ENCODE measurements at places on chromosomes 11 and 22.
A peak's percentile ranks its signal among the peaks of the same experiment; 100 is the strongest.

DNA sequence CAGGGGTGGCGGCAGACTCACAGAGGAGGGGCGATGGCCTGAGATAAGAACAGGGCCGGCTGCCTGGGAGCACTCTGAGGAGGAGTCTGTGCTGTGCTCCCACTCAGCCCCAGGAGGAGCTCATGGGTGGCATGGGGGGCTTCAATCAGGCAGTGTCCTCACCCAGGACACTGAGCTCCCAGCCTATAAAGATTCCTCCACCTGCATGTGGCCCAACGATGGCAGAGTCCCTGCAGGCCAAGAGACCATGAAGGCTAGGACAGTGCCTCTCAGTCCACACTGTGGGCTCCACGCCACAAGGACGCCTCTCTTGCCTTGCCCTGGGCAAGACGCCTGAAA lies 1.9 kb downstream of the CST6 start:
- DNase-seq: no peak

DNA sequence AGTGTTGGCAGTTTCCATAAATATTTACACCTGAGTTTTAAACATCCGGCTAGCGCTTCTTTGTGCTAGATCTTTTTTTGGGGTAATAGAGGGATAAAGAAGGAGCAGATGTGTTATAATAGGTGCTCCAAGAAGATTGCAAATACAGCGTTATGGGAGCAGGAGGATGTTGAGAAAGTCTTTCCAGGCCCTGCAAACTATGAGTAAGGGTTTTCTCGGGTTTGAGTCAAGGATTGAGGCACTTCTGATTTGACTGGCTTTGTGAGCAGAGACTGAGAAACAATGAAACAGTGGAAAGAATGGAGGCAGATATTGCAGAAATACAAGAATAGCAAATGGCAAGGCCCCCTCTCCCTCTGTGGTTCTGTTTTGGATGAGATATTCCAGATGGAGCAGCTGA lies 155.0 kb upstream of the TIMP3 start:
- DNase-seq: no peak

DNA sequence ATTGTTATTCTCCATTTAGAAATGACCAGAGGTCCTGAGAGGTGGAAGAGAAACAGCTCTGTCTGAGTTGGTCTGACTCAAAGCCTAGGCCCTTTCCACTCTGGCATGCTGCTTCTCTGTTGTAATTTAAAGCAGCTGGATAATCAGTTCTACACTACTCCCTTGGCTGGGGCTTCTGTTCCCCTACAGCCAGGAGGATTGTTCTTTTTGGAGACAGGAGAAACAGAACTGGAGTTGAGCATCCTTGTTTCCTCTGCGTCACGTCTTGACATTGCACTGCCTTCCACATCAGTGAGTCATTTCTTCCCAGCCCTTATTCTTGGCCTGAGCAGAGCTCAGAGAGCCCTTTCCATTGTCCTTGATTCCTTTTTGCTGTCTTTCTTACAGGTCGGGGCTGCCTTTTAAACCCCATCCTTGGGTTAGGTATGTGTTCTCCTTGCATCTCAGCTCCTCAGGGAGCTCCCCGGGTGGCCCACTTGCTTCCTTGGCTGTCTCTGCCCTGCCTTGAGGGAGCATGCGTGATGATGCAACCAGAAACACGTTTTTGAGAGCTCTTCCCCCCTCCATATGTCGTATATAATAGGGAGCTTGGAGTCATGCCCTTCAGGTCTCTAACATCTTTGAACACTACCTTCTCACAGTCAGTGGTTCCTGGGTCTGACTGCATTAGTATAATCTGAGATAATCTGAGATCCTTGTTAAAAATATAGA lies 35.7 kb downstream of the CYB5R2 start:
- DNase-seq: peak; percentile 71

DNA sequence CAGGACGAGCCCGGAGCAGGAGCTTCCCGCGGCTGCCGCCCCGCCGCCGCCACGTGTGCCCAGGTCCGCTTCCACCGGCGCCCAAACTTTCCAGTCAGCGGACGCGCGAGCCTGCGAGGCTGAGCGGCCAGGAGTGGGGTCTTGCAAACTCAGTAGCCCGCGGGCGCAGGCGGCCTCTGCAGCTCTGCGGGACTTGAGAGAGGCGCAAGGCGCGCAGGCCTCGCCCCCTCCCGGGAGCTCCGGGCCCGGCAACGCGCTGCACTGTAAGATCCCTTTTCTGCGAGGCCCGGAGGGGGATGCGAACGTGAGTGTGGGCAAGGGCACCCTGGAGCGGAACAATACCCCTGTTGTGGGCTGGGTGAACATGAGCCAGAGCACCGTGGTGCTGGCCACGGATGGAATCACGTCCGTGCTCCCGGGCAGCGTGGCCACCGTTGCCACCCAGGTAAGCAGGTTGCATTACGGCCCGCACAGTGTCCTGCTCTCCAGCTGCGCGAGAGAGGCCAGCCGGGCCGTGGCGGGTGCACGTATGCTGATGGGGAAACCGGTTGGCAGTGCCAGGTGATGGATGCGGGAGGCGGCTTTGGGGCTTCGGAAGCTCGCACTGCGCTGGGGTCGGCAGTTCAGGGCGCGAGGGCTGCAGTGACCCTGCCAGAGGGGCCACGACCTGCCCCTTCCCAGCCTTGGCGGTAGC lies 2.0 kb downstream of the SLC6A5 start:
- DNase-seq: no peak

DNA sequence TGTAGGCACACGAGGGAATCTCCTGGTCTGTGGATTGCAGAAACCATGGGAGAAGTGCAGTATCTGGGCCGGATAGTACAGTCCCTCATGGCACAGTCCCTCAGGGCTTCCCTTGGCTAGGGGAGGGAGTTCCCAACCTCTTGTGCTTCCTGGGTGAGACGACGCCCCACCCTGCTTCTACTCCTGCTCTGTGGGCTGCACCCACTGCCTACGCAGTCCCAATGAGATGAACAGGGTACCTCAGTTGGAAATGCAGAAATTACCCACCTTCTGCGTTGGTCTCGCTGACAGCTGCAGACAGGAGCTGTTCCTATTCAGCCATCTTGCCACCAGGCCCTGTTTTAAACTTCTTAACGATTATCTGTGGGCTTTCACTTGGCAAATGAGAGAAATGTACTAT lies 157.2 kb upstream of the CARD18 start:
- no peak for DNase-seq

DNA sequence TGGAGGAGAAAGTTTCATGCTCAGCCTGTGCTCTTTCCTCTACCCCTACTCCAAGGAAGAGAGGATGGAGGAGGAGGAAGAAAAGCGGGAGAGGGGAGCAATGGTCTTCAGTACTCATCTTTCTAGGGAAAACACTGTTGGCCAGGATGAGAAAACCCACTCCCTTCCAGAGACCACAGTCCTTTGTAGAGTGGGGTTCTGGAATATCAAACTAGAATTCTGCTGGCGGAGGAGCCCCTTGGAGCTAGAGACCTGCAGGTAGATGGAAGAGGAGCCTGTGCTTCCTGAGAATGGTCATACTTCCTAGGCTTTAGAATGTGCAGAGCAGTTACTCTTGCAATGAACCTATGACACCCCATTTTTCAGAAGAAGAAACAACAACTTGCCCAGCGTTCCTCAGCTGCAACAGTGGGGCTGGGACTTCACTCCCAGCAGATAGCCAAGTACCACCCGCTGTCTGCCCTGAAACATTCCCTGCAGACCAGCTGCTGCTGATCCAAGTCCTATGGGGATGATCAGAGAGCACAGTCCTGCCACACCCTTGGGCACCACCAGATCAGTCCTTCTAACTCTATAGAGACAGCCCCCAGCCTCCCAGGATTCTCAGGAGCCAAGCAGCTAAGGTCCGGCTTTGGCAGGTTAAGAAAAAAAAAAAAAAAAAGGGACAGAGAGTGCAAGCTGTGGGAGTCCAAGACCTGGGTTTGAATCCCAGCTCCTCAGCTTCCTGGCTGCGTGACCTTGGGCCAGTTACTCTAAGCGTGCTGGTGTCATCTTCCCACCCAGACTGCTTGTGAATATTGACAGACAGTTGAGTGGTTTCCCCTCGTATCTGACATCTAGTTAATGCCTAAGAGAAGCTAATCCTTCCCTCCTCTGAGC lies 664 bp downstream of the PTGDR2 start:
- DNase-seq: no peak

DNA sequence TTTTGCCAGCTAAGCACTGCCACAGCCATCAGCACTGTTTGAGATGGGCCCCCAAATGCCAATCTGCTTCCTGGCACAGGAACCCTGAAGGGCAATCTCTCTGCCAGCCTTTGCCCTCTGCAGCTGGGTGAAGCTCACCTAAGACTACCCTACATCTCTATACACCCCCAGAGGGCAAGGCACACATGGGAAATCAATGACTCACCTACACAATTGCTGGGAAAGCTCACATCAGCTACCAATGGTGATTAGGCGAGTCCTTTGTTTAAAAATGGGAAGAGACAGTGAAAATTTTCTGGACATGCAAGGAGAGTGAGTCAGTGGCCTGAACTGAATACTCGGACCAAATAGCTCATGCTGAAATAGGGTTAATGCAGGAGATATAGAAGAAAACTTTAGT lies 12.6 kb upstream of the PRDM11 start:
- DNase-seq: no peak

DNA sequence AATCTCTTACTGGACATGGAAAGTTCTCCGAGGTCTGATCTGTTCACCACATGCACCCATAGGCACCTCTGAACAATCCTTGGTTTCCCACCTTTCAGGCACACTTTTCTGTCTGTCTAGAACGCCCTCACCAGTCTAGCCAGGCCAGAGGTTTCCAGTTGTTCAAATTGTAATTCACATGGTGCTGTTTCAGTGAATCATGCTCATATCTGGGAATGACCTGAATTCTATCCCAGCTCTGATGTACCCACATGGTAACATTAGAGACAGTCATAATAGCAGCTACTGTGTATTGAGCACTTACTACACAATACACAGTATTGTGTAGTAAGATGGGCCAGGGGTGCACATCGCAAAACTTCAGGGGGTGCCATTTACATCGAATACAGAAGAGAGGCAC lies 138.2 kb downstream of the COMMD9 start:
- DNase-seq: no peak

DNA sequence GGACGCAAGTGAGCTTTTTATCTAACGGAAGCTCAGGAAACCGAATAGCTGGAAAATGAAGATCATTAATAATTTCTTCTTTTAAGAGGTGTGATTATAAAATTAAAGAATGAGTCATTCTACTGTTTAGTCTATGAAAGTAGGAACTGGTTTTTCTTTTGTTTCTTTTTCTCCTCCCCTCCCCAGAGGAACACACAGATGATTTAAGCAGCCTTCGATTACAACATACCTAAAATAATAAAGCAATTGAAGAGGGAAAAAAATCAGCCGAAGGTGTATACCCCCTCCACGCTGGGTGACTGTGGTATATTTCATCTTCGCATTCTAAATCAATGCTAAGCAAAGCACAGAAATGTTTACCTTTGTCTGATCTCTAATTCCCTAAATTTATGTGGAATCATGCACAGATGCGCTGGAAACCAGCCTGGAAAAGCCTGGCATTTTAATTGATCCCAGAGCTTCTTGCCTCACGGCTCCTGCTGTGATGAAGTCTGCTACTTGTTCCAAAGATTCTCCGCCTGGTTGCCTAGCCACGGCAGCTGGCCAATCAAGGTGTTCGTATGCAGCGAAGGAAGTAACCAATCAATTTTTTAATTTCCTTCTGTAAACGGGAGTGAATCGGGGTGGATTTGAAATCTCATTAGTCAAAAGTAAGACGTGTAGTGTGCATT lies 133.9 kb downstream of the FANCF start:
- peak; percentile 95 for DNase-seq

DNA sequence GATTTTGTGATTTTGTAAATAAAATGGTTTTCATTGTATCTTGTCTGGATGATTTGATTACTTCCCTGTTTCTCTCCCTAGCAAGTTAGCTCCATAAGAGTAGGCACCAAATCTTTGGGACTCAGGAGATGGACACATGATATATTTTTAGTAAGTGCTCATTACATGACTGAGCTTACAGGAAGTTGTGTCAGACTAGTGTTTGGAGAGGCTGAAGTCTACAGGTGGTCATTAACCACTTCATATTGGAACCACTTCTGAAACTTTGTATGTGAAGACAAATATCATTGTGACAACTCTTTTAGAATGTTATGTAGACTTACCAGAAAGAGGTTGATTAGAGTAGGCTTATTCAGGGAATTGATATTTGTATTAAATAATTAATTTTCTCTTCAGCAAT lies 19.1 kb downstream of the ARHGAP42 start:
- no peak for DNase-seq

GRCh38 chr11:113587308-113587739 lies 112.1 kb upstream of the DRD2 start:
- DNase-seq: peak; percentile 40

GRCh38 chr11:75543806-75544205 lies 18.1 kb upstream of the GDPD5 start:
- no peak for DNase-seq

DNA sequence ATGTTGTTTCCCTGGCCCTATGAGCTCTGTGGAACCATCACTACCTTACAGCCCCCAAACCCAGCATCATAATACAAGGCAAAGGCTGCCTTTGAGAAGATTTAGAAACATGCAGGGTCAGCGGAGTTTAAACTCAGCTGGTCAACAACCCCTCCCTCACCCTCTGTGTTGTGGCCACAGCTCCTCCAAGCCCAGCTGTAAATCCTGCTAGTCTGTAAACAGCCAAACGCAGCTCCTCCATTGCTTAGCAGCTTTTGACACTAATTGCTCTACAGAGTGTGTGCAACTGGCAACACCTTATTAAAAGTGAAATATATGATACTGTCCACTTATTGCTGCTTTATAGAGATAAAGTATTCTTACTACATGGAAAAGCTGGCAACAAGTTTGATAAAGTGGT lies 29.1 kb downstream of the OPCML start:
- DNase-seq: no peak

GRCh38 chr11:866481-866880 lies 23.8 kb downstream of the TSPAN4 start:
- DNase-seq: no peak

DNA sequence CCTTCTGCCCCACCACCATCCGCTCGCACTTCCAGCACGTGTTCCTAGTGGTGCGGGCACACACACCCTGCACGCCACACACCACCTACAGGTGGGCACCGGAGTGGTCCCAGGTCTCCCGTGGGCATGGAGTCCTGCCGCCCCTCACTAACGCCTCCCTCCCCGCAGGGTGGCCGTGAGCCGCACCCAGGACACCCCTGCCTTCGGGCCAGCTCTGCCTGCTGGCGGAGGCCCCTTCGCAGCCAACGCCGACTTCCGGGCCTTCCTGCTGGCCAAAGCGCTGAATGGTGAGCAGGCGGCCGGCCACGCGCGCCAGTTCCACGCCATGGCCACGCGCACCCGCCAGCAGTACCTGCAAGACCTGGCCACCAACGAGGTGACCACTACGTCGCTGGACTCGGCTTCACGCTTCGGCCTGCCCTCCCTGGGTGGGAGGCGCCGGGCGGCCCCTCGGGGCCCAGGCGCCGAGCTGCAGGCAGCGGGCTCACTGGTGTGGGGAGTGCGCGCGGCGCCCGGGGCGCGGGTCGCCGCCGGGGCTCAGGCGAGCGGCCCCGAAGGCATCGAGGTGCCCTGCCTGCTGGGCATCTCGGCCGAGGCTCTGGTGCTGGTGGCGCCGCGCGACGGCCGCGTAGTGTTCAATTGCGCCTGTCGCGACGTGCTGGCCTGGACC lies 8.5 kb downstream of the SIPA1 start:
- no peak for DNase-seq

GRCh38 chr22:45310977-45311531 lies 1.3 kb downstream of the FAM118A start:
- no peak for DNase-seq

Data from fibroblast of skin of right quadriceps (primary cell).